Karpas-422 (cell line): ENCODE measurements at places on chromosomes 1 and 21. TPM values are rescaled to one million over a fixed set of nuclear protein-coding genes. Genes with fewer than 3 reads are reported as not detected.

GRCh38 chr1:8848663-8849386 lies 29.7 kb downstream of the ENO1 start:
- H3K27ac ChIP-seq = no peak overlapping the region
- H3K4me3 ChIP-seq = no peak overlapping the region
- no peaks in the 10 kb centered on the region for H3K27me3 ChIP-seq

GRCh38 chr1:151653397-151653796 lies 41.5 kb downstream of the SNX27 start:
- DNase-seq = no peak
- H3K27me3 ChIP-seq = no peaks in the 10 kb centered on the region
- H3K4me1 ChIP-seq = peaks cover 12% of the 10 kb centered on the region
- H3K36me3 ChIP-seq = peaks cover 5% of the 10 kb centered on the region; the same call in 1 of the 2 replicates
- H3K4me3 ChIP-seq = no peak overlapping the region
- H3K27ac ChIP-seq = no peak overlapping the region

GRCh38 chr21:44846485-44847260 lies 26.8 kb downstream of the PTTG1IP start:
- H3K4me1 ChIP-seq = no peaks in the 10 kb centered on the region
- H3K36me3 ChIP-seq = peaks cover 13% of the 10 kb centered on the region; the same call in 1 of the 2 replicates
- no peaks in the 10 kb centered on the region for H3K27me3 ChIP-seq
- H3K4me3 ChIP-seq = no peak overlapping the region
- no peak for DNase-seq
- H3K27ac ChIP-seq = no peak overlapping the region

The GBP5 gene
- not detected in 2 replicates for total RNA-seq

The MPL gene
- total RNA-seq = not detected in 2 replicates

DNA sequence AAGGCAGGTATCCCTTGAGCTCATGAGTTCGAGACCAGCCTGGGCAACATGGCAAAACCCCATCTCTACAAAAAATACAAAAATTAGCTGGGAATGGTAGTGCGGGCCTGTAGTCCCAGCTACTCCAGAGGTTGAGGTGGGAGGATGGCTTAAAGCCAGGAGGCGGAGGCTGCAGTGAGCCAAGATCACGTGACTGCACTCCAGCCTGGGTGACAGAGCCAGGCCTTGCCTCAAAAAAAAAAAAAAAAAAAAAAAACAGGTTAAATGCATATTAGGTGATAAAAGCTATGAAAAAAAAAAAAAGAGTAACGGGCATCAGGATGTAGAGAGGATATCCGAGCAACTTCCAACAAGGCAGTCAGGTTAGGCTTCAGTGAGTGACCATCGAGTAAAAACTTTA lies 2.8 kb upstream of the SRRM1 start:
- H3K27ac ChIP-seq = no peak overlapping the region
- no peak overlapping the region for H3K4me3 ChIP-seq
- H3K4me1 ChIP-seq = peaks cover 20% of the 10 kb centered on the region
- DNase-seq = no peak
- peaks cover 10% of the 10 kb centered on the region for H3K36me3 ChIP-seq

The OR6N1 gene
- not detected in 2 replicates for total RNA-seq

DNA sequence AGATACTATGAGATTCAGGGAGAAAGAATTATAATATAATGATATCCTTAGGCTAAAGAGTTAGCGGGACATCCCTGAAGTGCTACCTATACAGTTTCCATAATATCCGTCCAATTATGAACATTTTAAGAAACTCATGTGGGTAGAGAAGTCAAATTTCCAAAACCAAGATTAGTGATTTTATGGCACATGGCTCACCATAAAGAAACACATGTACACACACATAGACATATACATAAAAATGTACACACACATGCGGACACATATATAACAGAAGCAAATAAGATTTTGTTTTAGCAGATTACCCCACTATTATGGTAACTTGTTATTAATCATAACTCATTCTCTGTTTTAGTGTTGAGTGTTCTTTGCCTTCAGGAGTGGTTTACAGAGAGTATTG lies 566.7 kb upstream of the NEGR1 start:
- no peak overlapping the region for H3K4me3 ChIP-seq
- no peak for DNase-seq
- H3K36me3 ChIP-seq = no peaks in the 10 kb centered on the region
- H3K4me1 ChIP-seq = no peaks in the 10 kb centered on the region
- H3K27ac ChIP-seq = no peak overlapping the region

DNA sequence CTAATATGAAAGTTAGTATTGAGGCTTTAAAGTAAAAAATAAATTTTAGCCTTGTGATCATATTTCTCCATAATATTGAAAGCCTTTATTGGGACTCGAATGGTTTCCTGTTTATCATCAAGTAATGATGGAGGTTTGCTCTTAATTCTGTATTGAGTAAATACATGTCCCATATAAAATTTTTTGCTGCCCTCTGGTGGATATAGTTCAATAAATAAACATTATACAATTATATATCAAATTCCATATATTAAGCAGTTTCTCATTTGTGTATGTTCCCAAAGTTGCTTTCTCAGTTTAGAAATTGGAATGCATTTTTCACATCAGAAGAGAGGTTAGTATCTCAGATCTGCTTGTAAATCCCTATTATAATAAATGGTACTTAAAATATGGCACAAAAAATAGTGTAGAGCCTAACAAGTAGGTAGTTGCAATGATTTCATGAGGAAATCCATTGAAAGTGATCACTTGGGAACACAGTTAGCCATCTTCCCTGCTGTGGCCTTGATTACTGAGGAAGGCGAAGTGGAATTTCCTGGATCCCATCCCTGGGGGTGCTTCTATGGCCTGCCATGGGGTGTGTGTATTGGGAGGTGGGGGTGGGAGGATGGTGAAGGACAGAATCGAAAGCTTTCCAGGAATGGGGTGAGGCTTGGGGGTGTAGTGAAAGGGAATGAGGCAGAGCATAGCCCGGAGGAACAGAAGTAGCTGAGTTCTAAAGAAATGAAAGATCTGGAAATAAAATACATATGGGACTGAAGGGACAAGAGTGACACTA lies 84.1 kb upstream of the C21orf91 start:
- no peaks in the 10 kb centered on the region for H3K27me3 ChIP-seq
- peak; percentile 77 for DNase-seq
- no peaks in the 10 kb centered on the region for H3K36me3 ChIP-seq
- no peaks in the 10 kb centered on the region for H3K4me1 ChIP-seq
- no peak overlapping the region for H3K4me3 ChIP-seq

The TMCC2 gene
- 0.89 and 1.3 TPM in 2 replicates for total RNA-seq

DNA sequence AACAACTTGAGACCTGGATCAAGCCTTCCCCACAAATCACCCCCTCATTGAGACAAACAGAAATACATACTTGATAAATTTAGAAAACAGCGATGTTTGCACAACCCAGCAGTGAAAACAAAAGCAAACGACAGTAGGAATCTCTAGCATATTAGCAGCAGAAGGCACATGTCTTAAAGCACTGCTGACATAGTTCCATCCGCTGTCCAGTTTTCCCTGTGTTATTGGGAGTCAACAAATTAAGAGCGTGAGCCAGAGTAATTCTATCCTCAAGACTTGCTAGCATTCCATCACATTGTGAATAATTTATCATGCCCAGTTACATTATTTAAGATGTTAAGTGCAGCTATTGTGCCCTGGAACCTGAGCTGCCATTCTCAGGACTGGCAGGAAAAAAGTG lies 55.3 kb downstream of the IGSF5 start:
- no peak overlapping the region for H3K4me3 ChIP-seq
- no peaks in the 10 kb centered on the region for H3K27me3 ChIP-seq
- no peaks in the 10 kb centered on the region for H3K36me3 ChIP-seq
- no peaks in the 10 kb centered on the region for H3K4me1 ChIP-seq
- DNase-seq = no peak
- no peak overlapping the region for H3K27ac ChIP-seq

GRCh38 chr1:58075188-58075578 lies 471.3 kb downstream of the OMA1 start:
- H3K27me3 ChIP-seq = no peaks in the 10 kb centered on the region
- no peaks in the 10 kb centered on the region for H3K4me1 ChIP-seq
- no peaks in the 10 kb centered on the region for H3K36me3 ChIP-seq
- no peak for DNase-seq

The MYOM3 gene
- not detected in 2 replicates for total RNA-seq

DNA sequence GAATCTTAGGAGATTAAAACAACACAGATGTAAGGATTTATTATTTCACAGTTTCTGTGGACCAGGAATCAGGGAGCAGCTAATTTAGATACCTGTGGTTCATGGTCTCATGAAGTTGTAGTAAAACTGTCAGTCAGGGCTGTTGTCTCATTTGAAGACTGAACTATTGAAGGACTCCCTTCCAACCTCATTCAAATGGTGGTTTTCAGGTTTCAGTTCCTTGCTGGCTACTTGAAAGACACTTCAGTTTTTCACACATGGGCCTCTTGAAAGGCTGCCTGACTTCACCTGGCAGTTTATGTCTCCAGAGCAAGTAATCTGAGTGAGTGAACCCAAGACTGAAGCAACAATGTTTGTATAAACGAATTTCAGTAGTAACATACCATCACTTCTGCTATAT lies 915.9 kb downstream of the PLA2G4A start:
- no peaks in the 10 kb centered on the region for H3K27me3 ChIP-seq
- DNase-seq = peak; percentile 80
- H3K36me3 ChIP-seq = no peaks in the 10 kb centered on the region
- H3K4me1 ChIP-seq = peaks cover 36% of the 10 kb centered on the region

- peaks cover 3% of the 10 kb centered on the region; the same call in 1 of the 2 replicates for H3K36me3 ChIP-seq
- H3K27me3 ChIP-seq = no peaks in the 10 kb centered on the region
- H3K4me3 ChIP-seq = no peak overlapping the region
Observed at GRCh38 chr1:41153750-41154274, 88.3 kb downstream of the SCMH1 start.

The PDE9A gene
- not detected in 2 replicates for total RNA-seq

DNA sequence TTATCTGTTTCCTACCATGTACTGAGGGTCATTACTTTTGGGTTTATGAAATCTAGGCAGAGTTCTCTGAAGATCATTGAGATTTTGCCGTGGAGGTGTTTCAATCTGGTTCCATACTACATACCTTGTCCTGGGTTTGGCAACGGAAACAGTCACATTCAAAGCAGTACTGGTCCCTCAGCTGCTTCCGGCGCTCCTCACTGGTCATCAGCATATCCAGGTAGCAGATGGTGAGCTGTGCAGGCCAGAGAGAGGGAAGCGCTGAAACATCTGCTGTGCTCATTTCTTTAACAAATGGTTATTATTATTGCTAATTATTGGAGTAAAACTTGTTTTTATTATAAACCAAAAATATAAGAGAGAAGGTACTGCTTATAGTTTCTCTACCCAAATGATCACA lies 591.7 kb downstream of the SMYD3 start:
- peaks cover 8% of the 10 kb centered on the region; the same call in 1 of the 2 replicates for H3K36me3 ChIP-seq
- H3K4me3 ChIP-seq = no peak overlapping the region
- H3K27me3 ChIP-seq = no peaks in the 10 kb centered on the region
- DNase-seq = no peak
- no peak overlapping the region for H3K27ac ChIP-seq

- no peak for DNase-seq
- H3K36me3 ChIP-seq = peaks cover 25% of the 10 kb centered on the region
- no peak overlapping the region for H3K4me3 ChIP-seq
- H3K27ac ChIP-seq = no peak overlapping the region
Observed at GRCh38 chr1:23522244-23522982, 8.6 kb downstream of the E2F2 start.

DNA sequence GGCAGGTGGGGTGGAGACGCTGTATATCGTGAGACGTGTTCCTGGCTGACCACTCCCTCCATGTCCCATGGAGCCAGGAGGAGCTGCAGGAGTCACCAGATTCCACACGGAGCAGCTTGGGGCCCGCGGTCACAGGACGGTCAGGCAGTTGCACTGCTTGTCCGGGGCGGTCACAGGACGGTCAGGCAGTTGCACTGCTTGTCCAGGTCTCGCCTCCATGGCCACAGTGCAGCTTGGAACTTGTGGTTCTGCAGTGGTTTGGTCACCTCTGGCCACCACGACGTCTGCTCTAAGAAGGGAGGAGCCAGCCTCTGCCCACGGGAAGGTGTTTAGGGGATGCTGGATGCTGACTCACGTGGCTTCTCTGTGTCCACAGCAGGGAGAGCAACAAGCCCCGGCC lies 33.0 kb downstream of the SLX9 start:
- H3K36me3 ChIP-seq = no peaks in the 10 kb centered on the region
- no peak for DNase-seq
- peaks cover 11% of the 10 kb centered on the region for H3K4me1 ChIP-seq
- H3K27me3 ChIP-seq = no peaks in the 10 kb centered on the region
- H3K4me3 ChIP-seq = no peak overlapping the region
- H3K27ac ChIP-seq = no peak overlapping the region

GRCh38 chr21:41877901-41878830 lies 978 bp downstream of the PRDM15 start:
- H3K4me3 ChIP-seq = peak overlapping the region; percentile 91
- DNase-seq = peak; percentile 68
- no peak overlapping the region for H3K27ac ChIP-seq
- no peaks in the 10 kb centered on the region for H3K36me3 ChIP-seq
- peaks cover 24% of the 10 kb centered on the region for H3K4me1 ChIP-seq
- no peaks in the 10 kb centered on the region for H3K27me3 ChIP-seq

- no peak overlapping the region for H3K27ac ChIP-seq
- no peaks in the 10 kb centered on the region for H3K4me1 ChIP-seq
- no peaks in the 10 kb centered on the region for H3K36me3 ChIP-seq
Observed at GRCh38 chr1:13512472-13512871, 1.3 kb downstream of the LRRC38 start.

The NUP210L gene
- total RNA-seq = not detected in 2 replicates

The SMIM11 gene
- total RNA-seq = 3.5 and 13.5 TPM in 2 replicates

DNA sequence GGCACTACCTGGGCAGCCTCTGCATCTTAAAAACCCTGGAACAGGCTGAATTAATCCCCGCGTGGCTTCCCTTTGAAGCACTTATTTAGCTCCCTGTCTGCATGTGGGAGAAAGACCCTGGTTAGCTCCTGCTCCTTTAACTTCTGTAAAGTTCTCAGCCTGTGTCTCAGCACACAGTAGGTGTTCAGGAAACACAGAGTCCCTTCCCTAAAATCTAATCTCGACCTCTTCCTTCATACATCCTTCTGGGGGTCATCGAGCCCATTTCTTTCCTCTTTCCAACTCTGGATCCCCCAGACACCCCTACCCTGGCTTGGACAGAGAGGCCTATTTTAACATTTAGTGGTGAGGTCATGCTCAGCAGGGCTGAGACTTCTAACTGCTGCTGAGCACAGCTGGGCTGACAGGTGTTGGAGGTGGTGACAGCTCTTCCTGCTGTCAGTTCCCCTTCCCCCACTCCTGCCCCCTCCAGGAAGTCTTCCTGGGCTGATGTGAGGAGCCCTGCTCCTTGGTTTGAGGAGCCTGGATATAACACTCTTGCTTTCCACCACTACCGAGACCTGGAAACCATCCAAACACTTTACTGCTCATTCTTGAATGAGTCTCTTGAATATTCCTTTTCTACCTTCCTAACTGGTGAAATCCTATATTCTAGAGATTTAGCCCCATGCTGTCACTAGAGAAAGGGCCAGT lies 5.3 kb downstream of the E2F2 start:
- H3K4me1 ChIP-seq = peaks cover 64% of the 10 kb centered on the region
- H3K27me3 ChIP-seq = no peaks in the 10 kb centered on the region
- no peak overlapping the region for H3K4me3 ChIP-seq
- peaks cover 18% of the 10 kb centered on the region for H3K36me3 ChIP-seq

DNA sequence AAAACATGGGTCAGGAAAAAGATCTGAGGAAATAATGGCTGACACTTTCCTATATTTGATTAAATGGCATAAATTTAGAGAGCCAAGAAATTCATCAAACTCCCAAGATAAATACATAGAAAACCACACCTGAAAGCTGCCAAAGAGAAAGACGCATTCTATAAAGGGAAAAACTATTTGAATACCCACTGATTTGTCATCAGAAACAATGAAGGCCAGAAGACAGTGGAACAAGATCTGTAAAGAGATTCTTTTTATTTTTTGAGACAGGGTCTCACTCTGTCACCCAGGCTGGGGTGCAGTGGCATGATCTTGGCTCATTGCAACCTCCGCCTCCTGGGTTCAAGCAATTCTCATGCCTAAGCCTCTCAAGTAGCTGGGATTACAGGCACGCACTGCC lies 17.4 kb downstream of the SDE2 start:
- peaks cover 53% of the 10 kb centered on the region for H3K36me3 ChIP-seq
- no peak overlapping the region for H3K27ac ChIP-seq
- no peak for DNase-seq
- H3K27me3 ChIP-seq = no peaks in the 10 kb centered on the region
- peaks cover 6% of the 10 kb centered on the region for H3K4me1 ChIP-seq
